ENCODE measurements at places on chromosomes 4 and X. TPM values are rescaled to one million over a fixed set of nuclear protein-coding genes. Genes with fewer than 3 reads are reported as not detected.

- no peak for DNase-seq
These were observed 26.1 kb downstream of the RNF4 start for GRCh38 chr4:2494992-2495391.

Gene SMR3B
- not detected for total RNA-seq

Gene TMEM271
- not detected for total RNA-seq

DNA sequence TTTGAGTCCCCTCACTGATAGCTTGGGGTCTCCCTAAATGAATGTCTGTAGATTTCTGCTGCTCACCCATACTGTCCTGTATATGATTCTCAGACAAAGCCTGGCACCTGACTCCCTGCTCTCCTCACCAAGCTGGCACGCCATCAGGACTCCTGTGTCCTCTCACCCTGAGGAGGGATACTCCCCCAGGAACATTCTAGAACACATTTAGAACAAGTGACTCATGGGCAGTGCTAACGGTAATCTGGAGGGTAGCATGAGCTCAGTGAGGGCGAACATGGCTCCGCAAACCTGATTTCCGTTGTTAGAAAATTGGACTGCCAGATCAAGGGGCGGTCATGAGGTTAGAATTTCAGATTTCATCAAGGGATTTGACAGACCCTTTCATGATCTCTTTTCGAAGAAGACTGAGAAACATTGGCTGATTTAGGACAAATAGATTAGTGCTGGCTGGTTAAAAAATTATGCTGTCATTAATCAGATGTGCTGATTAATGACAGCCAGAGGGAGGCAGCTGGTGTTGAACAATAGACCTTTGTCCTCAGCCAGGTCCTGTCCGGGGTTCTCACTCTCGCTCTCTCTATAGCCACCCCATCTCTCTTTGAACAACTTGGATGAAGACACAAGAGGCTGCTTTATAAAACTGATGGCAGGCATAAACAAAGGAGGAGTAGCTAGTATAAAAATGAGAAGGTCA lies 244.3 kb downstream of the PTTG2 start:
- DNase-seq = no peak

Gene MYOZ2
- not detected for total RNA-seq

GRCh38 chr4:165299399-165300060 lies 27.9 kb upstream of the MSMO1 start:
- DNase-seq = no peak

Gene SLC4A4
- total RNA-seq = 8.1 TPM

- DNase-seq = no peak
These were observed 102.4 kb downstream of the ADGRA3 start for GRCh38 chr4:22413471-22413870.

Gene RAB40A
- total RNA-seq = not detected

- DNase-seq = no peak
These were observed 20.9 kb downstream of the SGMS2 start for GRCh38 chr4:107845681-107846080.

Gene AVPR2
- total RNA-seq = not detected

Gene IQCM
- not detected for total RNA-seq

Gene CTAG1B
- not detected for total RNA-seq

- DNase-seq = no peak
These were observed 12.4 kb upstream of the RGS12 start for GRCh38 chr4:3280466-3280865.

DNA sequence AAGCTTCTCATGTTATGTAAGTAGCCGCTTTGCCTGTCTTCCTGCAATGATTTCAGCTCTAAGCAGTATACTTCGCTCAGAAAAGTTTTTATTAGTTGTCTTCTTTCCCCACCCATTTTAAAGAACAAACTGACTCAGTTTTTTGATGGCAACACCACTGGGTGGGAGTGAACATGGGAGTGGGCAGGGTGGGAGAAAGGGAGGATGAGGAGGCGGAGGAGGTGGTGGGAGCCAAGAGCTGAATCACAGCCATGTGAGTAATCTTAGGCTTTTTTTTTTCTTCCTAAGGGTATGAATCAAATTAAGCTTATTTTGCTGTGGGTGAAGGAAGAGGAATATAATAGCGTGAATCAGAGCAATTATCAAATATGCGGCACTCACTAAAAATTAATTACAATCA lies 574.3 kb upstream of the DIPK2B start:
- peak; percentile 88 for DNase-seq

Gene NDST4
- total RNA-seq = not detected

DNA sequence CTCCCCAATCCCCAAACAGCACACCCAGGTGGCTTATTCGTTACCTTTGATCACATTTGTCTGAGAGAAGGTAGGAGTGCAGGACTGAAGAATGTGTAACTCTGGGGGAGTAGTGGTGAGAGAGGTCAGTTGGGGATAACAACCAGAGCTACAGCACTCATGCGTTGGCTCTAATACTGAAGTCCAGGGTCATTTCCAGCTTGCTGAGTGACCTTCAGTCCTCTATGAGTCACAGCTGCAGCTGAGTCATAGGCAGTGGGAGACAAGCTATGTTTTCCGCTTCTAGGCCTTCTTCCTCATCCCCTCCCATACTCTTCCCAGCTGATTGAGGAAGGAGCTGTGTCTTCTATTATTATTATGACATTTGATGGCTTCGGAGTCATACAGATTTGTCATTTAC lies 31.6 kb upstream of the CT47C1 start:
- DNase-seq = peak; percentile 83

DNA sequence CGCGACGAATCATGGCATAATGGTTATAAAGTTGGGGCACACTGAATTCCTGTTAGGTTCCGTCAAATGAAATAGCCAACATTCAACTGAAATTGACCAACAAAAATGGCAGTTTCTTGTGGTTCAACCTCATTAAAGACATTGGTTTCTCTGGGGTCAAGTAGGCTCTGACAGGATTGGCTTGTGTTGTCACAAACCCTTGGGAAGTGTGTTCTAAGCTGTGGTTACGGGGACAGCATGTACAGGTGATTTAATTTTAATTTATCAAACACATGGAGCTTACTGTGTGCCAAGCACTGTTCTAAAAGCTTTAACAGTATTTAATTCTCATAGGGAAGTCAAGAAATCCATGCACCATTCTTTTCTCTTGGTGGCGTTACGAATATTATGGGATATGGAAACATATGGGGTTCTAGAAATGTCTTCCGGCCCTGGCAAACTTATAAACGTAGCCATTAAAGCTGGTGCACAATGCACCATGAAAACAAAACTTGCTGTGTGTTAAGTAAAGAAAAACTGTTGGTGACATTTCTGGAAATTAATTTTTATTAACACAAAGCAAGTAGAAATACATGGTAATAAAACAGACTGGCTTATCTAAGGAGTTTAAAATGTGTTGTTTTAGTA lies 891 bp downstream of the XK start:
- no peak for DNase-seq

GRCh38 chr4:57363346-57363745 lies 253.2 kb upstream of the IGFBP7 start:
- no peak for DNase-seq

DNA sequence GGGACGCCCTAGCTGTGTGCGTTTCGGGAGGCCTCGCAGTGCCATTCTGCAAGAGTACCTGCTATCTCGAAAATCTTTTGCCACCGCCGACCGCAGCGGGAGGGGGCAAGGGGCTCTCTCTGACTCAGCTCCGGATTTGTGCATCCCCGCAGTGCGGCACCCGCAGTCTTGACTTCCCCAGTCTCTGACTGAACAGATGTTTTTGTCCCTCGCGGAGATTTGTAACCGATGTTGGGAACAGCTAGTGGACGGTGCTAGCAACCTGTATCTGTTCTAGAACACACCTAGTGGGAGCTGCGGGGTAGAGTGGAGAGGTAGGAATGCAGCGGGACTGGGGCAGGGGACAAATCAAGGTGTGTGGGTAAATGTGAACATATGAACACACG lies 17.2 kb downstream of the NKX6-1 start:
- no peak for DNase-seq

Gene TEC
- not detected for total RNA-seq

GRCh38 chr4:98518559-98519267 lies 139.7 kb downstream of the TSPAN5 start:
- no peak for DNase-seq

GRCh38 chr4:75736862-75737261 lies 12.5 kb downstream of the USO1 start:
- DNase-seq = peak; percentile 41

DNA sequence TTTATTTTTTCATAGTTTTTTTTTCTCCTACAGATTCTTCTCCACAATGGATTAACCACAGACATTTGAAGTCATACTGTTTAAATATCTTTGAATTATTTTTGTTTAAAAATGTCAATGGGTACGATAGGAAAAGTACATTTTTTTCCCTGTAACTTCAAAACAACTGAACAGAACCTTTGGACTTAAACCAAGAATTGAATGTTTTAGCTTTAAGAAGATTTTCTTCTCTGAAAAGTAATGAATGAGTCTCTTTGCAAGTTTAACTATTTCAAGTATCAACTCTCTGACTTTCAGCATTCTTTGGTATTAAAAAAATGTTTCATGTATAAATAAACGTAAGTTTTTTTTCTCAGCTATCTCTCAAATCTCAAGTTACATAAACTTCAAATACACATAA lies 364.3 kb downstream of the FBXO8 start:
- DNase-seq = no peak

Data from GM23248 (cell line).